ENCODE measurements at places on chromosomes 13 and 19.

DNA sequence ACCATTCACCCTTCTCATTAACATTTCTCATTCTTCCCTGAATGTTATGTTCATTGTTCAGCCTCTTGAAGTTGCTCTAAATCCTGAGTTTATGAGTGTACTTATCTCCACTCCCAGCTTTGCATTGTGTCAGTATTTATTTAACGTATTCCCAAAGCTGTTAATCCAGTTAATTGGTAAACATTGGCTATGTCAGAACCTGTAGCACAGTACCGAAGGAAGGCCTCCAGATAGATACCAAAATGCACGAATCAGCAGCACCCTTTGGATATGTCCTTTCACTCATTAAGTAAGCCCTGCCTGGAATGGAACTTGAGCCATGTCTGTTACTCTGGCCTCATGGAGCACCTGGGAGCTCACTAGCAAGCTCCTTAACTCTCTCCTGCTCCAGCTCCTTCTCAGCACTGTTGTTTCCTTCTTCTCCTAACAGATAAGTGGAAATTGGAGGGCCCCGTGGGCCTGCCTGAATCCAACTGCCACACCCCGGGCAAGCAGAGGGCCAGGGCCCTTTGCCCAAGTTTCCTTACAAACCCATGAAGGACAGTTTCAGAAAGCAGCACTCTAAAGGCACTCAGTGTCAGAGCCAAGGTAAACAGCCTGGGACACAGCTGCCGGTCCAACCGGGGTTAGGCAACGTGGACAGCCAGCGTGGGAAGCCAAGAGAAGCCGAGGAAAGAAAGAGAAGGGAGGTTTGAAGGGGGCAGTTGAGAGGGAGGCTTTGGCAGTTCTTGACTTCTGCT, 155.0 kb upstream of the SERP2 start:
- DNase-seq, result no peak

DNA sequence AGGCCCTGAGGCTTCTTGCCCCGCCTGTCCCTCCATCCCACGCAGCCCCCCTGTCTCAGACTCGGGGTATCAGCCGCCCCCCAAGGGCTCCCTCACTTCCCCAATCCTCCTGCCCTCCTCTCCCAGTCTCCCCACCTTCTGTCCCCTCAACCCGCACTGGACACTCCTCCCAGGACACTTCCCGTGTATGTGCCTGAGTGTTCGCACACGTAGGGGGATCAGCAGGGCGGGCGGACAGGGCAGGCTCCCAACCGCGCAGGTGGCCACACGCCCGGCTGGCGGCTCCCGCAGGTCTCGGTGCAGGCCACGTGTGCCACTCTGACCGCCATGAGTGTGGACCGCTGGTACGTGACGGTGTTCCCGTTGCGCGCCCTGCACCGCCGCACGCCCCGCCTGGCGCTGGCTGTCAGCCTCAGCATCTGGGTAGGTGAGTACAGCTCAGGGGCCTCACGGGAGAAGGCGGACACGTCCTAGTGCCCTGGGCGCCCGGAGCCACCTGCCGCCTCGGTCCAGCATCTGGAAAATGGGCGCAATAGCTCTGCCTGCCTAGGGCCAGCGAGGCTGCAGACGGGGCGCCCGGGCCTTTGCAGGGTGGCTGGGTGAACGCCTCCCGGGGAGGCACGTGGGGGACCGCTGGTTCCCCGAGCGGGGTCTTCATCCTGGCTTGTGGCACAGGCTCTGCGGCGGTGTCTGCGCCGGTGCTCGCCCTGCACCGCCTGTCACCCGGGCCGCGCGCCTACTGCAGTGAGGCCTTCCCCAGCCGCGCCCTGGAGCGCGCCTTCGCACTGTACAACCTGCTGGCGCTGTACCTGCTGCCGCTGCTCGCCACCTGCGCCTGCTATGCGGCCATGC, 2.3 kb downstream of the KISS1R start:
- DNase-seq, result peak; percentile 46

DNA sequence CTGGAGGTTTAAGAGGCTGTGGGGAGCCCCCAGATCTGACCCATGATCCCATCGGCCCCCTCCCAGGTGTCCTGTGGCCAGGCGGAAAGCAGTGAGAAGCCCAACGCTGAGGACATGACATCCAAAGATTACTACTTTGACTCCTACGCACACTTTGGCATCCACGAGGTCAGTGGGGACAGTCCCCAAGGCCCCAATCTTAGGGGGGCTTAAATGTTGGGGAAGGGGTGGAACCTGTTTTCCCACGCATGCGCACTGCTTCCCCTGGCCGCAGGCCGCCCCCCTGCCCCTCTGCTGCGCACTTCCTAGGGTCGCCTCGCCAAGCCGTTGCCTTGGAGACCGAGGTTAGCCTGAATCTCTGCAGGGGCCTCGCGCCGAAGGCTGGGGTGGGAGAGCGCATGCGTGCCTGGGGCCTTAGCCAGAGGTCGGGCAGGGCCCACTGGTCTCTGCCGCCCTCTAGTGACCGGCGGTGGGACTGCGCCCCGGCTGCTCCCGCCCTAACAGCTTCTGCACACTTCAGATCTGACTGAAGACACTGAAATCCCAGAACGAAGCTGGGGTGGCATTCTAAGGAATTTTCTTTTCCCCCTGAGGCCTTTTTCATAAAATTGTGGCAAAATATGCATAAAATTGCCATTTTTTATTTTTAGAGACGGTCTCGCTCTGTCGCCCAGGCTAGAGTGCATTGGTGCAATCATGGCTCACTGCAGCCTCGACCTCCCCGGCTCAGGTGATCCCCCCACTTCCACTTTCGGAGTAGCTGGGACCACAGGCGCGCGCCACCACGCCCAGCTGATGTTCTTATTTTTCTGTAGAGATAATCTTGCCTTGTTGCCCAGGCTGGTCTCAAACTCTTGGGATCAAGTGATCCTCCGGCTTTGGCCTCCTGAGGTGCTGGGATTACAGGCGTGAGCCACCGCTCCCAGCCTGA, 3.6 kb downstream of the PRMT1 start:
- peak; percentile 97 for DNase-seq

DNA sequence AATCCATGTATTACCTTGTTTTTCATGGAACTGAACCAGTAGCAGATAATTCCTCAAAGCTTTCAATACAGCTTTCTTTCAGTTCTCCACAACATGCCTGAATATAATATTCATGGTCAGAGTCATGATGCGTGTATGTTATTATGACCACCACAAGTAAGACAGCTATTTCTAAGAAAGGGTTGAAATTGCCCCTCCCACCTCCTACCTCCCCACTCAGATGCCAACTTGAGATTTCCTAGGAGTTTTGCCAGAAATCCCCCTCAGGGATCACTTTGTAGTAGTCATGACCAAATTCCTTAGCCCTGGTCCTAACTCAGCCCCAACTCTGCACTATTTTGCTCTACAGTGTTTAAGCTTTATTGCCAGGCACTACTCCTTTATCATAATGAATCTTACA, 69.9 kb upstream of the RAP2A start:
- DNase-seq, result no peak

DNA sequence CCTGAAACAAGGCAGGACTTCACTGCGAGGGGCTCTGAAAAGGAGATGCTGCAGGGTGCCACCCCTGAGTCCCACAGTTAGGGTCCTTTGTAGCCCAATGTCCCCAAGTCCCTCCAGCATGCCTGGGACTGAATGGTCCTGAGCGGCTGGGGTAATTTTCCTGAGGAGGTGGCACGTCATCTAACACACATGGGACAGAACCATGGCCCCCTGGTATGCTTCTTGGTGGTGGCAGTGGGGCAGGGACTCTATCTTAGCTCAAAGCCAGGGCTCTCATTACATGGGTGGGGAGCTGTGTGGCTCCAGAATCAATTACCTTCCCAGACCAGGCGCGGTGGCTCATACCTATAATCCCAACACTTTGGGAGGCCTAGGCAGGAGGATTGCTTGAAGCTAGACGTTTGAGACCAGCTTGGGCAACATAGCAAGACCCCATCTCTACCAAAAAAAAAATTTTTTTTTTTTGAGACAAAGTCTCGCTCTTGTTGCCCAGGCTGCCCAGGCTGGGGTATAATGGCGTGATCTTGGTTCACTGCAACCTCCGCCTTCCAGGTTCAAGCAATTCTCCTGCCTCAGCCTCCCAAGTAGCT, 7.9 kb upstream of the SLC7A9 start:
- DNase-seq, result no peak

- DNase-seq, result no peak
These were observed 451.8 kb downstream of the SUCLA2 start for GRCh38 chr13:47549219-47549752.

DNA sequence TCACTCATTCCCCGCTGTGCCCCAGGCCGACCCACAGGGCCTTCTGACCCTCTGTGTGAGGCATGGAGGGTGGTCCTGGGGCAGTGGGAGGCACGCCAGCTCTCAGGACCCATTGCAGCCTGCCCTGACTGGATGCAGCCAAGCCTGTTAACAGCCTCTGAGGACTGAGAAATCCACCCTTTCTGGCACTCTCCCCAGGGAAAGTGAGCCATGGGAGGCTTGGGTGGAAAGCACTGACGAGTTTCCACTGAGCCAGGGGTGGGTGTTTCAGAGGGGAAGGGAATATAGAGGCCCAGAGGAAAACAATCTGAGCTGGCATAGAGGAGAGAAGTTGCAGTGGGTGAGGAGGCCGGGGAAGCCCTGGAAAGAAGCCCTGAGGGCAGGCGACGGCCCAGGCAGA, 30.6 kb upstream of the SLC7A10 start:
- no peak for DNase-seq

DNA sequence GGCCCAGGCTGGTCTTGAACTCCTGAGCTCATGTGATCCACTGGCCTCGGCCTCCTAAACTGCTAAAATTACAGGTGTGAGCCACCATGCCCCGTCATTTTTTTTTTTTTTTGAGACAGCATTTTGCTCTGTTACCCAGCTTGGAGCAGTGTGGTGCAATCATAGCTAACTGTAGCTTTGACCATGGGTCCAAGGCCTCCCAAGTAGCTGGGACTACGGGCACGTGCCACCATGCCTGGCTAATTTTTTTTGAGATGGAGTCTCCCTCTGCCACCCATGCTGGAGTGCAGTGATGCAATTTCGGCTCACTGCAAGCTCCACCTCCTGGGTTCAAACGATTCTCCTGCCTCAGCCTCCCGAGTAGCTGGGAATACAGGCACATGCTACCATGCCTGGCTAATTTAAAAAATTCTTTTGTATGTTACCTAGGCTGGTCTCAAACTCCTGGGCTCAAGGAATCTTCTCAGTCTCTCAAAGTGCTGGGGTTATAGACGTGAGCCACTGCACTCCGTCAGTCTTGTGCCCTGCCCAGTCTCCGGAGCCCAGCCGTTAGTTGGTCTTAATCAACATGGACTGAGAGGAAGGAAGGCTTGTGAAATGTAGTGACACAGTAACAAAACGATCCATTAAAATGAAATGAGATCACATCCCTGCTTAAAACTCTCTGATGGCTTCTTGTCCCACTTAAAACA, 1.4 kb upstream of the LRG1 start:
- no peak for DNase-seq

DNA sequence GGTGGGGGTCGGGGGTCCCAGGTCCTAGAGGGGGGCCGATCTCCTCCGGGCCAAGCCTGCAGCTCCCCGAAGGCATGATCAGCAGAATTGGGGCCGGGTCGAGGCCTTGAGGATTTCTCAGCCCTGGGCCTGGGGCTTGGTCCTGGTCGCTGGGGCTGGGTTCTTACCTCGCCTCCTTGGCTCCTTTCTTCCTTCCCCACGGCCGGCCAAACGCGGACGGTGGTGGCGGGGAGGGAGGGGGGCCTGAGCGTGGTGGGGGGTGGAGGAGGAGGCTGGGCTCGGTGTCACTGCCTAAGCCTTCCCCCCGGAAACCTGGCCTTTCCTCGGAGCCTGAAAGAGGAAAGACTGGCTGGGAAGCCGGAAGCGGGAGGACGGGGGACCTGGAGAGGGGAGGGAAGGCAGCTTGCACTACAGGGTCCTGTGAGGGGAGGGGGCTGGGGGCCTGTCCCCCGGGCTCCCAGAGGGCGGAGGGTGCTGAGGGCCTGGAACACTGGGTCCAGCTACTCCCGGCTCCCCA, at the start of gene ZNF579:
Gene ZNF579, minus strand, starts transcription at position 221 of the 517 bp plus-strand sequence. CDS start 1,209 bp downstream, outside the sequence.
- peak; percentile 72 for DNase-seq

- DNase-seq, result peak; percentile 54
These were observed 3.8 kb downstream of the ZNF784 start for GRCh38 chr19:55620410-55621204.

GRCh38 chr19:30006207-30006606, 64.2 kb downstream of the URI1 start:
- no peak for DNase-seq

- DNase-seq, result no peak
These were observed 87.1 kb downstream of the ATP11A start for GRCh38 chr13:112776971-112777370.

GRCh38 chr19:51142119-51142518, at the start of gene SIGLEC7:
Gene SIGLEC7 (plus strand): TSS chr19:51142301. CDS start chr19:51142370, 69 bp downstream.
- DNase-seq, result no peak

DNA sequence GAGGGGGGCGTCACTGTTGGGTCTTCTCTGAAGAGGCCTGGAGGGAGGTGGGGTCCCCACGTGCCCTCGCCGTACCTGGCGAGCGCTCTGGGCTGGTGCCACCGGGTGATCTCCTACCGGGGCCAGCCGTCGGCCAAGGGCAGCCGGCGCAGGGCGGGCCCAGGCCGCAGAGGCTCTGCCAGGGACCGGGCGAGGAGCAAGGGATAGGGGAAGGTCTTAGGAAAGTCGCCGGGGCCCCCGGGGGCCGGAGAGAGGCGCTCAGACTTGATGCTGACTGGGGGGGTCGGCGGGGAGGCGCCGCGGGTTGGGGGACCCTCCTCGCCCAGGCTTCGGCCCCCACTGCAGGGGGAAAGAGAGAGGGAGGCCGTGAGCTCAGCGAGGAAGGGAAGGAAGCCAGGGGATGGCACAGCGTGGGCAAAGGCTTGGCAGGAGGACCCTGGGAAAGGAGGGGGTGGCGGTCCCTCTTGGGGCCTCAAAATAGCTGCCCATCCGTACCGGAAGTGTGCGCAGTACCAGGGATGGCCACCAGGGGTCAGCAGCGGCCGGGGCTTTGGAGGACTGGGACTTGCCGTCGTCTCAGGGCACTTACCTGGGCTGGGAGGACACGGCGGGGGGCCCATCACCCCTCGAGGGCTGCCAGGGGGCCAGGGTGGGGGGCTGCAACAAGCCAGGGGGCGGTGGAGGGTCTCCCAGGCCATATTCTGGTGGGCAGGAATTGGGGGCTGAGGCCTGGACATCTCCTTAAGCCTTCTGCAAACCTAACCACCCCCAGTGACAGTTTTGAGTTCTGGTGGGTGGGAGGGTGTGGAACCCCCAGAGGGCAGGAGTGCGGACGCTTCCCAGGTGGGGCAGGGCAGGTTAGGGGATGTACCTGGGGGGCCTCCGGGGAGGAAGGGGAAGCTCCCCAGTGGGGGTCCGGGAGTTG, 7.7 kb upstream of the TMEM161A start:
- DNase-seq, result peak; percentile 86

DNA sequence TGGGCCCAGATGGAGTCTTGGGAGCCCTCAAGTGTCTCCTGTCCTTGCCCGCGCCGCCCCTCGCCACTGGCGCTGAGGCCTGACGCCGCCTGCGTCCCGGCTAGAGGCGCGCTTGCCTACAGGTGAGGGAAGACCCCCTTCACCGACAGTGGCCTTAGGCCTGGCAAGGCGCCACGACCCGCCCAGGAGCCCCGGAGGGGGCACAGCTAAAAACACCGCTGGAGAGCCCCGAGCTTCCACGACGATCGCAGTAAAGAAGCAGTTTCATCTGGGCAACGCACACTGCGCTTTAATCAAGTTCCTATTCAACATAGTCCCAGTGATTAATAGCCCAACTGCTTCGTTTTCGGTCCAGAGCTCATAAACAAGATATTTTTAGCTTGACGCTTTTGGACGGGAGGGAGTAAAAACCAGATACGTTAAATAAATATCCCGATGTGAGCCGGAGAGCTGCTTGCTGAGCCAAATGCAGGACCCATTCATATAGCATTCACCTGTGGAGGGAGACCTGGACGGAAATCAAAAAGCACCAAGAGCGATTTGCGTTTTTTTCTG, 1.5 kb upstream of the CEBPA start:
- DNase-seq, result no peak

All from activated CD8-positive, alpha-beta memory T cell treated with anti-CD3 and anti-CD28 coated beads, Interleukin-2, amount 50 U/mL, for 4 hours (primary cell).